Activated CD4-positive, alpha-beta memory T cell treated with anti-CD3 and anti-CD28 coated beads for 36 hours (primary cell): ENCODE measurements at places on chromosomes 1 and 21. TPM values are rescaled to one million over a fixed set of nuclear protein-coding genes. Genes with fewer than 3 reads are reported as not detected.

DNA sequence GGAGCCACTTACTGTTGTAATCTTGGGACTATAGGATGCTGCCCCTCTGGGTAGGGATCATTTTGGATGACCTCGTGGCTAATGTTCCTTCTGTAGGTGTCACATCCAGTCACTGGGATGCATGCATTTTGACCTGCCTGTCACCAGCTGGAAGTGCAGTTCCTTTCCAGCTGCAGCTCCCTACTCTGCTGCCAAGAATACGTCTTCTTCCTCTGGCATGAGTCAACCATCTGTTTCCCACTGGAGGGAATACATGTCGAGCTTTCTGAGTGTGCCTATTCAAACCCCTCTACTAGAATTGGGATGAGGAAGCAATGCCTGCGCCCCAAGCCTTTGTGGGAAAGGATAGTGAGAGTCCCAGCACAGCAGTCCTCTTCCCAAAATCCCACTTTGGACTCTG lies 415.5 kb upstream of the ADAMTS5 start:
- no peak for DNase-seq

GRCh38 chr1:234893359-234893724 lies 235.3 kb downstream of the TOMM20 start:
- DNase-seq: no peak

DNA sequence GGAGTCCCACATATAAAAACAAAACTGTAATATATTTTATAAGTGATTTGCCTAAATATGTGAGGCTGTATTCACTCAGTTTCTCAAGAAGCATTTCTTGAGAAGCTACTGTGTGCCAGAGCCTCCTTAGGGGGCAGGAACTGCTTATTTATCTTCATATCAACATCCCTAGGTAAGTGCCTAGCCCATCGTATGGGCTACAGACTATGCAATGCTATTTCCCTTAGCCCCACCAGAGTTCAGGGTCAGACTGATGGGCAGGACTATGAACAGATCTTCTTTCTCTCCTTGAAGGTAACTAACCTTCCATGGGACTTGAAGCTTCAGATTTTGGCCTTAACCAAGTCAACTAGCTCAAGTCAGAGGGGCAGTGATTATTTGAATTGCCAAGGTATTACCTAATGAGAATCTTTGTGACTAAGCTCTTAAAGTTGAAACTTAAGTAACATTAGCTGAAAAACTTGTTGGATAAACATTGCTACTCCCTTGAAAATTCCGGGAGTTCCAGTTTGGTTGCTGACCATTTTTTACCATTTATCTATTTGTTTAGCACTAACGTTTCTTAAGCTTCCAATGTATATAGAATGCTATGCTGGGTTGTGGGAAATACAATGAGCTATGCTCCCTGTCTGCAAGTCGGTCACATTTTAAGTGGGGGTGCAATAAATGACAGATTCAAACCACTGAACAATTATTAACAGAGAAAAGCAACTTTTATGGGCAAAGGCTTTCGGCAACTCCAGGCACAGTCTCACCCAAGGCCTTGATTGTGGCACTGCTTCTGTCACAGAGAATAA lies 85.2 kb downstream of the GPR88 start:
- no peak for DNase-seq

DNA sequence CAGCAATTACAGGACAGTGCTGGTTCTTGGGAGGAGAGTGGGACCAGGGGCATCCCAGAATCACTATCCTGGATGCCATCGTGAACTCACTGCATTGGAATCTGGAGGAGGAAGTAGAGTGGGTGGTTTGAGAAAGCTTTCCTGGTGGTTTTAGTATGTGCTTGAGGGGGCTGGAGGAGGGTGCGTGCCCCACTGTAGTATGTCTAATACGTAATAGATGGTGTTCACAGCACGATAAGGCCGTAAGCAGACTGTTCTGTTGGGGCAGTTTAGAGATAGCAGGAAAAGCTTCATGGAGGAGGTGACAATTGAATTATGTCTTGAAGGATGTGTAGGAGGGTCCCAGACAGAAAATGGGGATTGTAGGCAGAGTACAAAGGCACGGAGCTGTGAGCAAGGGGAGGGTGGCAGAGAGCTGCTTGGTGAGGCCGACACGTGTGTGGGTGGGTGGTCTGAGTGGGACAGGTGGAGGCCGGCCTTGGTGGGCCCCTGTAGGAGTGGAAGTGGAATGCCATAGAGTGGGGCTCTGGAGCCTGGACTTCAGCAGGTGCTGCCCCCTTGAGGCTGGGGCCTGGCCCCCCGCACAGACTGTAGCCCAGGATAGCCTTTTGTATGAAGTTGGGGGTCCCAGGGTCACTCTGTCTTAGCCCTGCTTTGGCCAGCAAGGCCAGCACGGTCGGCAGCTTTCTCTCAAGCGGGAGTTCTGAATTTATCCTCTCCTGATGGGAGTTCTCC lies 37.0 kb downstream of the IL6R start:
- no peak for DNase-seq

PADI1 gene
- not detected for total RNA-seq

DNA sequence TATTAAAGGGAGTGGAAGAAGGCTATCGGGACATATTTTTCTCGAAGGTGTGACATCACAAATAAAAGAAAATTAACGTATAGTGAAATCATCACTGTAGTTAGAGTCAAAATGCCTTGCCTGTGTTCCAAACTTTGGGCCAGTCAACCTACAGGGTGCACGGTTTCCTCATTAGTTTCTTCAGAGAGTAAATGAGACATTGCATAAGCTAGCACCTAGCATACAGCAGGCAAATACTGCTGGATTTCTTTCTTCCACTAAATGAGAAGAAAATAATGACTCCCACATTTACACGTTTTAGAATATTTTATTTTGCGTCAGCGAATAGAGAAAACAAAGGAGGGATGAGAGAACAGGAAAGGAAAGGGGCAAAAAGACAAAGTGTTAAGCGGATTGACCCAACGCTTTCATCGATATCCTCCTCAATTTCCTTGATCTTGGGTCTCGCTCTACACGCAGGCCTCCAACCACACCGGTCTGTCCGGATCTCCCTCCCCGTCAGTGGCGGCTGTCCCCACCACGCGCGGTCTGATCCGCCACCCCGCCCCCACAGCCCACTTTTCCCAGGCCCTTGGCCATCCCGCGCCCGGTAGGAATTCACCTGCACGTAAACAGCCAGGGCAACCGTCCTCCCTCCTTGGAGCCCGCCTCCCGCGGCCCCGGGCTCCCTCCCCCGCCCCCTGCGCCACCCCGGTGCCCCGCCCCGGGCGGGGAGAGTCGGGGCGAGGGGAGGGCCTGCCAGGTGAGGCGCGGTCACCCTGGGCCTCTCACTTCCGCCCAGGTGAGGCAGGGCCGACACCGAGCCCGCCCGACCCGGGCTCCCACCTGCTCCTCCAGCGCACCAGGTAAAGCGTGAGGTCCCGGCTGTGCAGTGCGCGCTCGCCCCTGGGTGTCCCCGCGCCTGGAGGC lies at the start of gene PATJ:
TSS of gene PATJ (plus strand) at position 770 of the 909 bp plus-strand sequence. CDS start 20,413 bp downstream, outside the sequence.
- peak; percentile 74 for DNase-seq

DNA sequence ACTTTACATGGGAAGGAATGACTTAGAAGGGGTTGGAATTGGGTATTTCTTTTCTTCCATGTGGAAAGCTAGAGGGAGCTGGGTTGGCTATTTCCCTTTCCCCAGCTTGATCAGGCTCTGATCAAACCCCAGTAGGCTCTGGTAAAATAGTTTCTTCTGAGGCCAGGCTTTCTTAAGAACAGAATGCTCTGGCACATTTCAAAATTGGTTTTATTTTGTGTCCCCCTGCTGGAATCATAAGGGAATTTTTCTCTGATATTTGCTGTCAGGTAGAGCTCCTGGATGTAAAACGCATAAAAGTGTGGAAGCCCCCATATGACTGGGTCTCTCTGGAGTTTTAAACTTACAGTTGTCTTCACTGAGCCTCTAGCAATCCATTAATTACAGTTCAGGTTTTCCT lies 17.1 kb upstream of the APOBEC4 start:
- no peak for DNase-seq

GRCh38 chr1:61754545-61754944 lies 12.3 kb downstream of the PATJ start:
- no peak for DNase-seq

TSPAN1 gene
- total RNA-seq: 0.83 TPM

GRCh38 chr1:225426395-225427234 lies 1.2 kb downstream of the LBR start:
- DNase-seq: peak; percentile 53

- DNase-seq: no peak
Observed at GRCh38 chr1:26189751-26190275, 589 bp upstream of the CATSPER4 start.

DNA sequence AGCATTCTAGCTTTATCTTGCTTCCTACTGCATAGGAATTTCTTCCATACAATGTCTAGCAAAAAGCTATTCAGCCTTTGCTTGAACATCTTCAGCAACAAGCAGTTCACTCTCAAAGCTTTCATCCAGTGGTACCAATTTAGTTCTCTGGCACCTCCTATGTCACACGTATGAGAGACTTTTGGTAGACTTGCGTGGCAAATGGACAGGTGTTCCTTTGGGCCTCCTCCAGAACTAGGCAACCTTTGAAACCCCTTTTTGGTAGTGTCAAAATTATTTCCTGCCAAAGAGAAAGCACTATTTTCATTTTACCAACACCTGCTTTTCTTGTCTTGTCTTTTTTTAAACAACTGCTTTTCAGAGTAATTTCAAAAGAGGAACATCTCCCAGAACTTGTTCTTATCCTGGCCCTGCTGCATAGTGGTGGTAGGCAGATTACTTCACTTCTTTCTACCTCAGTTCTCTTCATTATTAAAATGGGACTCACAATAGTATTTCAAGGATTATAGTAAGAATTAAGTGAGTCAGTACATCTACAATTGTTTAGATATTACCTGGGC lies 122.4 kb downstream of the MAST2 start:
- no peak for DNase-seq

GRCh38 chr1:90730243-90731022 lies 13.3 kb upstream of the BARHL2 start:
- DNase-seq: no peak

GRCh38 chr1:9689971-9690381 lies 38.4 kb downstream of the PIK3CD start:
- no peak for DNase-seq

CYP4A22 gene
- total RNA-seq: not detected

PCP4L1 gene
- not detected for total RNA-seq

- DNase-seq: peak; percentile 27
Observed at GRCh38 chr1:179129702-179130473, 48.0 kb downstream of the TOR3A start.

DNA sequence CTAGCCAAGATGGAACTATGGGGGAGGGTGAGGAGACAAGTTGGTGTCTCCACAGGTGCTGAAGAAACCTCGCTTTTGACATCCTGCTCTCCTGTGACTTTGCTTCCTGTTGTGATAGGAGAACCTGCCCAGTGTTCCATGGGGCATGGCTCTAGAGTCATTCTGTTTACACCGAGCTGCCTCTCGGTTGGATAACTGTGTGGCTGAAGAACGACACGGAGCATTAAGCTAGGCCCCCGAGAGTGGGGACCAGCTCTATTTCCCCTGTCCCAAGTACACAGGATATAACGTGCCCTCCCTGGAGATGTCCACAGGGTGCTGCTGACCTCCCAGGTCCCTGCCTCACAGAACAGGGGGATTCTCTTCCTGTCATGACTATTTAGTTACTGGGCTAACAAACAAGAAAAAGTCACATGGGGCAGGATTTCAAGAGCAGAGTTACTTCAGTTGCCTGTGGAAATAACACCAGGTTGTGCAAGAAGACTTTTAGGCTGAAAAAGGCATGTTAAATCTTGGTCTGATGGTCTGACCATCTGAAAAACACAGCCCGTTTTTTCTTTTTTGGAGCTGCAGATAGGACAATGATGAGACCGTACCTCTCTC lies 29.4 kb upstream of the PPP2R5A start:
- DNase-seq: peak; percentile 22

CRABP2 gene
- 2.3 TPM for total RNA-seq

PDZK1IP1 gene
- total RNA-seq: not detected

GRCh38 chr1:207910591-207911354 lies at the start of gene CD34:
CD34 (minus strand) TSS chr1:207911125; CDS start chr1:207911080, 45 bp downstream.
- peak; percentile 46 for DNase-seq

CFAP107 gene
- total RNA-seq: not detected

GRCh38 chr1:223670458-223671159 lies 5.1 kb upstream of the CAPN8 start:
- DNase-seq: peak; percentile 38

- no peak for DNase-seq
Observed at GRCh38 chr1:53752281-53752680, 13.3 kb upstream of the GLIS1 start.

DNA sequence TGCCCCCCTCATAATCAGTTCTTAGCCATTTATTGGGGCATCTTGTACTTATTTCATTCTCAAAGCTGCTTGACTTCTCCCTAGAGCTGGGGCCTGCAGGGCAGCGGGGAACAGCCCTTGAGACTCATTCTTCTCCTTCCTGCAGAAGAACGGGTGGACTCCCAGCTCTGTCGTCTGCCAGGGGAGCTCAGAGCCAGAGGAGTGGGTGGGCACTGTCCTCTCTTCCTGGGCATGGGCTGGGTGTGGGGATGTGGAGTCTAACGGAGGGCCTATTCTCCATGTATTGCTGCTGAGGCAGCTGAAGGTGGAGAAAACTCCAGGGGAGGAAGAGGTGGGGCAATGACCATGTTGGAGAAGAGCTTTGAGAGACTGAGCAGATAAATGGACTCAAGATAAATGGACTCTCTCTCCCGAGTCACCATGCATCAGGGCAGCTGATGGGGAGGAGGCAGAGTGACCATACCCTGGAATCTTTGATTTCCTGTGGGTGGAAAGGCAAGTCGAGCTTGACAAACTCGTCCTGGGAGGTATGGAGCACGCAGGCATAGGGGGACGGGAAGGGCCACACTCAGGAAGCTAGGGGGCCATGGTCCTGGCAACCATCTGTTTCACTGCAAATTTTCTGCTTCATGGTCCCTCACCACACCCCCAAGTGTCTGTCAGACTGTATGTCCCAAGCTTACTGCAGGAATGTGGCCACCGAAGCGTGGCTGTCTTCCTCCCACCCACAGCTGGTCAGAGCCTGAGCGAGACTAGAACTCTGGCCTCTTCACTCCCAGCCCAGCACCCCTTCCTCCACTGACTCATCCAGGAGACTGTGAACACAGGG lies 56.9 kb upstream of the ATP2B4 start:
- no peak for DNase-seq

GRCh38 chr1:226832613-226833012 lies 37.8 kb upstream of the PSEN2 start:
- no peak for DNase-seq

VASH2 gene
- total RNA-seq: 0.57 TPM

GRCh38 chr1:162498496-162498810 lies 835 bp downstream of the UHMK1 start:
- DNase-seq: no peak

DNA sequence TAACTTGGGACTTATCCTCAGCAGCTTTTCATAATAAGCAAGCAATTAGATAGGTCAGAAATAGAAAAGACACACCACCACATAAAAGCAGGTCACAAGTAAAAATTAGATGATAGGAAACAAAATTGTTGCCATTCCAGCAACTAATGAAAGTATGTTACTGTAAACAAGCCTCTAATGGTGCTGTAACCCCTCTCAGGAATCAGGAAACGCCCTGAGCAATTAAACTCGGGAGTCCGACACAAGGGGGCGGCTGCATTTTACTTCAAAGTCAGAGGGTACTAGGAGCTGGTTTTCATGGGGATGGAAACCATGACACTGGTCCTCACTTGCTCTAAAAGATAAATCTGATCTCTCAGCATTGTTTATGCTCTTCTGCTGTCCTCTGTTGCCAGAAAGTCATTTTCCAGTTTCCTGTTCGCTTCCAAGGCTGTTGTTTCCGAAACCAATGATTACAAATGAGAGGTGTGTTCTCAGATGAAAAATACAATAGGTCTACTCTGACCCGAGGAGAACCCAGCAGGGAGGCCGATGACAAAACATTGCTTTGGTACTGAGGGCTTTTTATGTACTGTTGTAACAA lies 93.4 kb downstream of the TGFBR3 start:
- DNase-seq: no peak

- DNase-seq: no peak
Observed at GRCh38 chr1:193411714-193412113, 225.3 kb upstream of the B3GALT2 start.

FCN3 gene
- total RNA-seq: not detected
